ENCODE measurements at places on chromosomes 2 and 18.

DNA sequence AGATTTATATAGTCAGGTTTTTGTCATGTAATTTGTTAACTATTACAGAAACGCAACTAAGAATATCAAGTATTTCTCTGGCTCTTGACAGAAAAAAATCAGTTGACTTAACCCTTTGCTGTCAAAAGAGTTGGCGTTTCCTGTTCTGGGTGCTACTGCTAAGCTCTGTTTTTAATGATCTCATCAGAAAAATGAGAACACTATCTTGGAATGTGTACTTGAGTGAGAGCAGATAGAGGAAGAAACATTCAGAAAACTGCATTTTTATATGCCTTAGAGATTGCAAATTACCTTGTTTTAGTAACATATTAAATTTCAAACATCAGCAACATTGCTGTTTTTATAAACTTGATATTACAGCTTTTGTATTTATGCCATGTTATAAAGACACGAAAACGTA lies 297.9 kb downstream of the RDH14 start:
- DNase-seq, result no peak

- DNase-seq, result no peak
Measured at GRCh38 chr2:109481196-109481555, 132.6 kb downstream of the SEPTIN10 start.

- DNase-seq, result peak; percentile 74
Measured at GRCh38 chr2:131105950-131106801, 1.0 kb downstream of the PLEKHB2 start.

DNA sequence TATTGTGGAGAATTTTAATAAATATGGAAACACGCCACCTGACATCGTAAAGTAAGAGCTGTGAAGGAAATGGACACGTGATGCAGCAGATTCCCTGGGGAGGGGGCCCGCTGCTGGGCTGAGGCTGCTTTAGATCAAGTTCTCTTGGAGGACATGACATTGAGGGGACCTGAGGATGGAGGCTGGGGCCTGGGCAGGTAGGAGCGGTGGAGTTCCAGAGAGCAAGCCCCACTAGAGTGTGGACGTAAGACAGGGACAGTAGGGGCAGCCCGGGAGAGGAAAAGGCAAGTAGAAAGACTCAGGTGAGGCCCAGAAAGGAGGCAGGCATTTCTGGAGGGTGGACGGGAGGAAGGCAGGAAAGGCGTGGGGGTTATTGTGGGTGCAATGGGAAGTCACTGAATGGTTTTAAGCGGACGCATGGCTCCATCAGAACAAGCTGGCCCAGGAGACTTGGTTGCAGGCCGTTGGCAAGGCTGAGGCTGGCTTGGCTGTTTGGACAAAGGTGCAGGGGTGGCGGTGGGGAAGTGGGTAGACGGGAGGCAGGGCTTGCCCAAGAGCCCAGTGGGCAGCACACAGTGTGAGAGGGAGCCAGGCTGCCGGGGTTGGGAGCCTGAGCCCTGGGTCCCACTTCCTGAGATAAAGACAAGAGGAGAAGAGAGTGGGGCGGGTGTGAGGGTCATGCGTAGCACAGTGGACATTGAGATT lies 15.7 kb downstream of the SIGLEC15 start:
- no peak for DNase-seq

DNA sequence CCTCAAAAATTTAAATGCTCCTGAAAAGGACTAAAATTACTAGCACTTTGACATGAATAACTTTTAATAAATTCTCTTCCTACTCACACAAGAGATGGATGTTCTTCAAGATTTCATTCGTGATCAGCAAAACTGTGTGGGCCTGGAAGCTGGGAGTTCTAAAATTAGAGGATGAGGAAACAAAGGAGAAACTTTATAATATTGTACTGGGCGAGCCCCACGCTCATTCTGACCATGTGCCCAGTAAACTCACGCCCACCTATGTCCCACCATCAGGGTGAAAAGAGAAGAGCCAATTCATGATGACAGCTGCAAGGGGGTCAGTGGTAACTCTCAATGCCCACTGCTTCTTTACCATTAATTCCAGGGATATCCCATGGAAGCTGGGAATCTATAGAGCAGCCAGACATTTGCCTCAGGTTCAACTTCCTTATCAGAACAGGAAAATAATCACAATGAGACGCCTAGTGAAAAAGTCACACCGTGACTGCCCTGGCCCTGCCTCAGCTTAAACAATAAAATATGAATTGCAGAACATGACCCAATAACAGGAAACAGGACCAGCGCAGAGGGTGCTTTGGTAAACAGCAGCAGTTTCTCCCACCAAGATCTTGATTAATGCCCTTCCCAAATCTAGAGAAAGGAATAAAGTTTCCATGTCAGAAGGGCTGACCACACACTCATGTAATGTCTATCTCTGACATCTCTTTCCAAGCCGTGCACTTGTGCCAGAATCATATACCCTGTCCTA lies 438.6 kb downstream of the TXNL1 start:
- no peak for DNase-seq

GRCh38 chr18:11279461-11279860 lies 130.1 kb upstream of the PIEZO2 start:
- no peak for DNase-seq

DNA sequence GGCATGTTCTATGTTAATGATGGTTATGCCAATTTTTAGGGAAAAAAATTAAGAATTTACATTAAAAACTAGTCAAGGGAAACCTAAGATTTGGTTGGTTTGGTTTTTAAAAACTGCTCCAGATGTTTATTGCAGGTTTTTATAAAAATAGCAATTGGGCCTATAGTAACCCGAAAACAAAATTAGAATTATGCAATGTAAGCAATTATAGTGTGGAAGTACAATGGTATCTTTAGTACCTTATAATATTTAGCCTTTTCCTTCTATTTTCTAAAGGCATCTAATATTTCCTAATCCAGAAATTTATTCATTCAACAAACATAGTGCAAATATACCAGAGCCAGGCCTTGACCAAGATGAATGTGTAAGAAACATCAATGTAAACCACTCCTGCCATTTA lies 27.3 kb downstream of the CACNB4 start:
- no peak for DNase-seq

DNA sequence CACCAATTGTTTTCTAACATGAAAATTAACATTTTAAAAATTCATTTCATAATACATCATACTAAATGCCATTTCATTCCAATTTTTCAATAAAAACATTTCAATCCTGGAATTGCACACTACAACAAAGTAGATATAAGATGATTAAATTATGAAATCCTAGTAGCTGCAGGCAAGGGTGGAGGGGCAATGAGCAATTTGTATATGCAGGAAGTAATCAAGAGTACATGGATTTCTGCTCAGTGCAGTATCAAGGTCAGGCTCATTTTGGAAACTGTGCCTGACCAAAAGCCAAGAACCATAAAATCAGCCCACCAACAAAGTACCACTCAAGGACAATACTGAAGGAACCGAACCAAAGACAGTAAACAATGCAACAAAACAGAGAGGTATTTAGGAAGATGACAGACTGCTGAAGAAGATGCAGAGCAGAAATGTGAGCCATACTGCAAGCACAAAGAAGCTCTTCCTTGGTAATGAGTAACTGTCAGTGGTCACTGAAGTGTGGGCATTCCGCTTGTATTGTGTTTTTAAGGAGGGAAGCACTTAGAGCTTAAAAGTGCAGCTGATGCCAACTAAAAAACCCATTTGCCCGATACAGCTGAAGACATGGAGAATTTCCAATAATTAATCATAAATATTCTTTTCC lies 34.5 kb upstream of the DSEL start:
- DNase-seq, result no peak

DNA sequence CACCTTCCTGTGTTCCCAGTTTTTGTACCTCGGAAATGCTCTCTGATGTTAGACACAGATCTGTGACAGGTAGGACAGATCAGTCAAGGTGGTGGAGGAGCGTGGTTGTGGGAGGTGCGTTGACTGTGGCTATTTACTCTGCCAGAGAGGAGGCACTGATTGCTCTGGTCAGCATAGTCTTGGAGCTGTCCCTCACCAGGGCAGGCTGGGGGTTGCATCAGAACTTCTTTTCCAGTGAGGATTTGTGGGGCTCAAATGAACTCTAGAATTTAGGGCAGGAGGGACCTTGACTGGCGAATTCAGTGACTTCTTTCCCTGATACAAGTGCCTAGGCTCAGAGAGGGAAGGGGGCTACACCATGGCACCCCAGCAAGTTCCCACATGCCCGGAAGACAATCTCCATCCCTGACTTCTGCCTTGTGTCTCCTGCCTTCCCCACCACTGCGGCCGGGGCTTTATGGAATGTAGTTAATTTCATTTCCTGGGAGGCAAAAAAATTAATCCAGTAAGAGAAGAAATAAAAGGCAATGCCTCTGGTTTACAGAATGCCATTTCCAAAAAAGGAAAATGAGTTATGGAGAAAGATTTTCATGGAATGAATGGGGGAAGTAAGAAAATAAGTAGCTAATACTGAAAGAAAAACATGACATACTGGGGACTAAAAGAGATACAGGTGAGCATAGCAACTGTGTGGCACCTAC lies 26.1 kb downstream of the NIFK start:
- DNase-seq, result peak; percentile 58
